ENCODE measurements at places on chromosomes 4 and X. TPM values are rescaled to one million over a fixed set of nuclear protein-coding genes. Genes with fewer than 3 reads are reported as not detected.

The MAOB gene
- 10.7 TPM for total RNA-seq

The TMEM175 gene
- 17.5 TPM for total RNA-seq

The XAGE1B gene
- 0.38 TPM for total RNA-seq

The HS6ST2 gene
- total RNA-seq, result 3.8 TPM

The MAGT1 gene
- 51.3 TPM for total RNA-seq

The TKTL1 gene
- total RNA-seq, result not detected

The KLHL4 gene
- 0.20 TPM for total RNA-seq

DNA sequence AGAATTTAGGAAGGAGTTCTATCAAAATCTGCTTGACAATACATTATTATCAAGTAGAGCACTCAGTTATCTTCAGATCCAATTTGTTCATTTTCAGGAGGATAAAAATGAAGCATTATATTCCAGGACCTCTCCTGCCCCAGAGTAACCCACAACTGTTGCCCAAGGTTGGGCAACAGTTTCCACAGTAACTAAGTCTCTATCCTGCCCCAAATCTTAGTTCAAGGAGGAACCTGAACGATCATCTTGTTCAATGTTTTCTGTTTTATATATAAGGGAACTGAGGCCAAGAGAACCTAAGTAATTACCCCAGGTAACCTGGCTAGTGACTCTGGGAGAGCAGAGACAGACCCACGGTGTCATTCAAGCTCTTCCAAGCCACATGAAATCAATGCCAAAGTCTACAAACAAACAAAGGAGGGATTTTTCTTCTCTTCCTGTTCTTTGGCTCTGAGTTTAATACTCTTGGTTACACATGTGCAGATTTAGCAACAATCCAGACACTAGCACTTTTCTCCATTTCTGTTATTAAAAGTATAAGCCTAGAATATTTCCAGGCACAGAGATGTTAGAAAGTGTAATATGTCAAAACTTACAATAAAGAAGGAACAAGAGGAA, 105.6 kb downstream of the C4orf51 start:
- H3K27me3 ChIP-seq, result no peaks in the 10 kb centered on the region
- H3K4me3 ChIP-seq, result no peak overlapping the region
- no peaks in the 10 kb centered on the region for H3K4me1 ChIP-seq
- H3K27ac ChIP-seq, result no peak overlapping the region
- no peak for DNase-seq

DNA sequence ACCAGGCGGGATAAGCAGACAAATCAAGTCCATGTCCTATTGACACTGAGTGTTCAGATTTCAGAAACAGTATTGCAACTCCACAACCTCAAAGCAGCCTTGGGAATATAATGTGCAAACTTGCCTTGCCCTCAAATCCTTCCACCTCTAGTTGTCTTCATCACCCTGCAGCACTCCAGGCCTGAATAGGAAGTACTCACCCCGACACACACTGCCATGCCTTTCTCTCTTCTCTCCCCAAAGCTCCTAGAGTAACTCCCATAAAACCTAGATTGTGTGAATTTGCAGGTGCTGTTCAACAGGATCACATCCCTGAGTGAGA, 19.6 kb downstream of the ACSL1 start:
- H3K36me3 ChIP-seq, result no peaks in the 10 kb centered on the region
- H3K27ac ChIP-seq, result peak overlapping the region; percentile 63
- peaks cover 22% of the 10 kb centered on the region for H3K4me1 ChIP-seq

GRCh38 chr4:19309378-19309777, 942.3 kb upstream of the SLIT2 start:
- H3K27me3 ChIP-seq, result no peaks in the 10 kb centered on the region
- no peak overlapping the region for H3K4me3 ChIP-seq
- no peak for DNase-seq
- H3K36me3 ChIP-seq, result no peaks in the 10 kb centered on the region
- H3K27ac ChIP-seq, result no peak overlapping the region
- H3K4me1 ChIP-seq, result no peaks in the 10 kb centered on the region

- no peak overlapping the region for H3K27ac ChIP-seq
- no peak overlapping the region for H3K4me3 ChIP-seq
- H3K36me3 ChIP-seq, result no peaks in the 10 kb centered on the region
- DNase-seq, result no peak
- H3K4me1 ChIP-seq, result no peaks in the 10 kb centered on the region
- no peaks in the 10 kb centered on the region for H3K27me3 ChIP-seq
Observed at GRCh38 chr4:95317085-95317793, 231.5 kb downstream of the UNC5C start.

GRCh38 chr4:56874166-56874565, 33.5 kb upstream of the REST start:
- no peaks in the 10 kb centered on the region for H3K27me3 ChIP-seq
- no peak overlapping the region for H3K4me3 ChIP-seq
- no peak for DNase-seq
- no peak overlapping the region for H3K27ac ChIP-seq
- H3K36me3 ChIP-seq, result no peaks in the 10 kb centered on the region

DNA sequence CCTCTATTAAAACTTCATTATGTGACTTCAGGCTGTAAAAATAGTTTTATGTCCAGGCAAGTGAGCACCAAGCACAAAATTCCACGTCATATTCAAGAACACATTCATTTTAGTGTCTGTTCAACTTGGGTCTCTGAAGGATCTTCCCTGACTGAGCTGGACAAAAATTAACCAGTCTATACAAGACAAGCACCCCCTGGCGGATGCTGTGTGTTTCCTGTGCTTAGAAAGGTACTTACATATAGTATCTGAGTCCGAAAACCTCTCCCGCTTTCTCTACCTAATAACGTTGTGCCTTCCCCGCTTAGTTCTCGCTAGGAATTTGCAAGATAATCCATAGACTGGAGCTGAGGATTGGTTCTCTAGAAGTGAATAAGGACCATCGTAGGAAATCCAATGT, 2214.5 kb upstream of the TENM3 start:
- no peaks in the 10 kb centered on the region for H3K36me3 ChIP-seq
- H3K27ac ChIP-seq, result no peak overlapping the region
- no peak overlapping the region for H3K4me3 ChIP-seq
- H3K27me3 ChIP-seq, result no peaks in the 10 kb centered on the region
- no peaks in the 10 kb centered on the region for H3K4me1 ChIP-seq
- no peak for DNase-seq

- peak overlapping the region; percentile 69 for H3K27ac ChIP-seq
- DNase-seq, result peak; percentile 92
- peaks cover 9% of the 10 kb centered on the region for H3K4me1 ChIP-seq
- no peaks in the 10 kb centered on the region for H3K36me3 ChIP-seq
- H3K4me3 ChIP-seq, result no peak overlapping the region
Observed at GRCh38 chr4:6746721-6747293, 30.8 kb downstream of the BLOC1S4 start.

- peak; percentile 53 for DNase-seq
- no peak overlapping the region for H3K27ac ChIP-seq
- no peaks in the 10 kb centered on the region for H3K27me3 ChIP-seq
- no peak overlapping the region for H3K4me3 ChIP-seq
- no peaks in the 10 kb centered on the region for H3K36me3 ChIP-seq
Observed at GRCh38 chrX:153457136-153457825, 11.4 kb upstream of the TREX2 start.

DNA sequence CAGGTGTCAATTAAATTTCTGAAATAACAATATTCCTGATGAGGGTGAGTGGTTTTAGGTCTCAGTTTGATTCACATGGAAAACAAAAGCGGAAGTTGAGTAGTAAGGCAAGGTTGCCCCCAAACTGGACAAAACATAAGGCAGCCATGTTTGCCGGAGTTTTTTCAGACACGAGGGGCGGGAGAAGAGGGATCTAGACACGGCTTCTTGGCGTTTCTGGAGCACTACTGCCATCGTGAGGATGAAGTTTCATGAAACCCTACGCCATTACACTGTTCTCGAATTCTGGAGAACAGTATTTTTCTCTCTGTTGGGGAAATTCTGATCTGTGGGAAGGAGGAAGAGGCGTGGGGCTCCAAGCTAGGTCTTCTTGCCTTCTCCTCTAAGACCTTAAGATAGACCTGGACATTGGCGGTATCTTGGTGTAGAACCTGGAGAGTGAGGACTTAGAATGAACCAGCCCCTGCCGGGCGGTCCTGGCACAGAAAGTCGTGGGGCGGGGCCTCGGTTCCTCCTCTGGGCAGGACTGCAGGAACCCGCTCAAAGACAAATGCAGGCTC, 160.3 kb downstream of the OR13H1 start:
- no peak for DNase-seq
- H3K4me3 ChIP-seq, result peak overlapping the region; percentile 41
- H3K27ac ChIP-seq, result peak overlapping the region; percentile 77
- no peaks in the 10 kb centered on the region for H3K36me3 ChIP-seq

- DNase-seq, result no peak
- H3K4me1 ChIP-seq, result no peaks in the 10 kb centered on the region
Observed at GRCh38 chrX:150954951-150955350, 28.2 kb upstream of the HMGB3 start.

GRCh38 chr4:52721968-52722815, 29.0 kb downstream of the ERVMER34-1 start:
- no peaks in the 10 kb centered on the region for H3K4me1 ChIP-seq
- no peaks in the 10 kb centered on the region for H3K27me3 ChIP-seq
- peak overlapping the region; percentile 77 for H3K27ac ChIP-seq
- H3K4me3 ChIP-seq, result peak overlapping the region; percentile 66
- H3K36me3 ChIP-seq, result no peaks in the 10 kb centered on the region
